ENCODE measurements at places on chromosomes 13 and 19.

DNA sequence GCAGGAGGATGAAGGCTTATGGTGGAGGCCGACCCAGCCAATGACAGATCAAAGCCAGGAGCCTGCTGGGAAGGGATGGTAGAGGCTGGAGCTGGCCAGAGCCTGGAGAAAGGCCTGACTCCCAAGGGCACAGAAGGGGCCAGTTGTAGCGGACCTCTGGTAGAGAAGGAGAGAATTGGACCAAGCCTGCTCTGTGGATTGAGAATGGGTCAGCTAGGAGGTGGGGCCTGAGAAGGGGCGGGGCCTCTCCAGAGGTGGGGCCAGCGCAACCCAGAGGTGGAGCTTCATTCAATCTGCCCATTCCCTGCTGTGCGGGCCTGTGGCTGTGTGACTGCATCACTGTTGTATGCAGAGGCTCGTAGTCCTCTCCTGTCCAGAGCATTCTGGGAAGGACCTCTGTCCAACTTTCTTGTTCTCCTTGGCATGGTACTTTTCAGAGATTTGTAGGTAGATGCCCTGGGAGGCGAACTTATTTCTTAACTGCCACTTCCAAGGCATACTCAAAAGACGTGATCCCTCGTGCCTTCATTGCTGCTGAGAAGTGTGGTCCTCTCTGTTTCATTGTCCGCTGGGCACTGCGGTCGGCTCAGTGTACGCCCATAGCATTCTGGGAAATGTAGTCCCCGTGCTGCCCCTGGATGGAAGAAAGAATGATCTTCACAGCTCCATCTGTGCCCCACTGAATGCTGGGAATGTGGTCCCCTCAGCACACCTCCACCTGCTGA is 6.7 kb downstream of the GRIN2D start:
- no peak for DNase-seq

DNA sequence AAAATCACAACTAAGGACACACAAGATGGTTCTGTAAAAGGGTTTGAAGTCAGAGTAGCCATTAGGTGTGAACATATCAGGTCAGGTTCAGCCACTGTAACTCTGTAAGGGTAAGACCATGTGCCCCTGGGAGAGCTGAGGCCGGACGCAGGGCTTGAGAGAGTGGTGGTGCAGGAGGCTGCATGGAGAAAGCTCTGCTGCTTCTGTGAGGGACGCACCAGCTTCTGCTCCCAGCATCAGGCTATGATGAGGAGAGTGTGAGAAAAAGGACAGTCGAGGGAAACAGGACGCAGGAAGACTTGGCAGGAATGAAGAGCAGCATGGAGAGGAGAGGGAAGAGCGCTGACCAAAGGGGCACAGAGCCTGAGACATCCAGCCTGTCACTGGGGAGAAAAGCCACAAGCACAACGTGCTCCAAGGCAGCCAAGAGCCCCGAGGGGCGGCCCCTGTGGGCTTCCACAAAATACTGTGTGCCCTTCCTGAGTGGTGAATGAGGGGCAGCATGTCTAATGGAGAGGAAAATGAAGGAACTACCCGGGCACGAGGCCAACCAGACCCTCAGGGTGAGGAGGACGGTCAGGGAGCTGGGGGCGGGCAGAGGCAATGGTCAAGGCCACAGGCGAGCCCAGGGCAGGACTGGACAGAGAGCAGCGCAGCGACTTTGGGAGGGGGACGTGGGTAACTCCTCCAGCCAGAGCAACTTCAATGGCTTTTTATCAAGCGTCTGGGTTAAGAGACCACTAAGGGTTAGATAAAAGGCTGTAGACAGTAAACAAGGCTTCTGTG is 107.7 kb downstream of the COL4A1 start:
- DNase-seq = no peak

- no peak for DNase-seq
These were observed 484.5 kb downstream of the SLITRK6 start for GRCh38 chr13:85314686-85315085.

DNA sequence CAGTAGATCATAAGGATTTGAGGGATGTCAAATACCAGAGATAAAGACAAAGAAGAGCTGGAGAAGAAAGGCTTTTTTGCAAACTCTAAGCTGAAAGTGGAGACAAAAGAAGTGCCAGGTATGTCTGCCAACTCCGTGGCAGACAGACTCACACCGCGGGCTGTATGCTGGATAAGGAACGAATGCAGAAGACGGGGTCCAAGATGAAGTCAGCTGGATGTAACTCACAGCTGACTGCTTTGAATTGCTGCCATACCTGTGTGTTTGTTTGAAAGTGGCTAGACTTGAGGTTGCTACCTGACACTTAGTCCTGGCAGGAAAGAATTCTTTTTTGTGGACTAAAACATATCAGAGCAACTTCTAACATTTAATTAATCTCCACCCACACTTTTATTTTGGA is 398.8 kb downstream of the DLEU7 start:
- no peak for DNase-seq

DNA sequence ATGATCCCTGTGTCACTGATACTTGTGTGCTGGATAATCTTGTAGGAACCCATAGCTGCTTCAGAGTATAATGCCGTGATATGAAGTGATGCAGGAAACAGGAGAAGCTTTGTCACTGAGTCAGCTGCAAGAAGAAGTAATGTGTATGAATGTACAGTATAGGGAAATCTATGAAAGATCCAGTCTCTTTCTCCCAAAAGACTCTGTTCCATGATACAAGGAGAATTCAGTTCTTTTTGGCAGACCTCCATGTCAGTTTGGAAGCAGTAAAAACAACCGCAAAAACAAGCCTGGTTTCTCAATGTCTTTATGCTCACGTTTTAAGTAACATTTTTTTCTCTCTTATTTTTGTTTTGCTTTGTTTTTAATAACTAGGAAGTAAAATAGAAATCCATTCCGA is 33.9 kb downstream of the PCDH17 start:
- DNase-seq = no peak

DNA sequence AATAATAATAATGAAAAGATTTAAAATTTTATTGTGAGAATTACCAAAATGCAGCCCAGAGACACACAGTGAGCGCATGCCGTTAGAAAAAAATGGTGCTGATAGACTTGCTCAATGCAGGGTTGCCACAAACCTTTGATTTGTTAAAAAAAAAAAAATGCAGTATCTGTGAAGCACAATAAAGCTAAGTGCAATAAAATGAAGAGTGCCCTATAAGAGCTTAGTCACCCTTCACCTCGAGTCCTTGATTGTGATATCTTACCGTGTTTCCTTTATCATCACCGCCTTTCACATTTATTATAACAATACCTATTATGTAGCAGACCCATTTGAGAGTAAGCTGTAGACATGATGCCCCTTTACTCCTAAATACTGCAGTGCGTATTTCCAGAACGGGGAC is 83.2 kb downstream of the SLC6A16 start:
- no peak for DNase-seq

DNA sequence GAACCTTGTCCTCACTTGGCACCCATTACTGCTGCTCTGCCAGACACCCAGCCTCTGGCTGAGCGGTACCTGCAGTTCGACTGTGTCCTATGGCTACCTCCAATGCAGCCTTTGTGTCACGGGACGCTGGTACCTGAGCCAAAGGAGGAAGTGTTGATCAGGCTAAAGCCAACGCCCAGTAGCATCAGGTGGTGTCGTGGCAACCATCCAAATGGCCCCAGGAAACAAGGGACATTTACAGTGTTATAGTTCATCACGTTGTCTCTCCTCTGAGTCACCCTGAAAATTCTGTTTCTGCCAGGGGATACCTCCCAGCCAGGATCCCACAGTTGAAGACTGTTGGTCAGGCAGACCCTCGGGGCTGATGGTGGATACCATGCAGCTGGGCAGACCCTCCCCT is 10.1 kb downstream of the RHPN2 start:
- no peak for DNase-seq

- DNase-seq = no peak
These were observed 183.7 kb upstream of the SPRY2 start for GRCh38 chr13:80524447-80525215.

- DNase-seq = no peak
These were observed 1276.0 kb downstream of the EFNB2 start for GRCh38 chr13:105259426-105259825.

- no peak for DNase-seq
These were observed 1.3 kb downstream of the SNRPA start for GRCh38 chr19:40752257-40752781.

GRCh38 chr13:64154514-64154913 is 2738.9 kb upstream of the PCDH20 start:
- DNase-seq = no peak

- no peak for DNase-seq
These were observed 4.7 kb upstream of the MVB12A start for GRCh38 chr19:17415121-17415520.

DNA sequence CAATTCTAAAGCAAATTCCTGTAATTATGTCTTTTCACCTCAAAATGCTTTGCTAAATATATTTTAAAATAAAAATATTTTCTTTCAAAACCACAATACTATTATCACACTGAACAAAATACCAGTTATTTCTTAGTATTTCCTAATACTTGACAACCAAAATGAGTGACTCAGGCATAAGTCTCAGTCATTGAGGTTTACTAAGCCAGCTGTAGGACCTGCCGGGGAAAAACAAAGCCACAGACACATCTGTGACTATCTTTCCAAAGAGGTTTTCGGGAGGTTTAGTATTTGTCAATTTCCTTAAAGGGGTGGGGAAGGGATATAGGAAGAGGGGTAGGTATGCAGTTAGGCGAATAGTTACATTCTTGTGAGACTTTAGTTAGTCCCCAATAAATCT is 3.2 kb upstream of the ZNF235 start:
- DNase-seq = no peak

DNA sequence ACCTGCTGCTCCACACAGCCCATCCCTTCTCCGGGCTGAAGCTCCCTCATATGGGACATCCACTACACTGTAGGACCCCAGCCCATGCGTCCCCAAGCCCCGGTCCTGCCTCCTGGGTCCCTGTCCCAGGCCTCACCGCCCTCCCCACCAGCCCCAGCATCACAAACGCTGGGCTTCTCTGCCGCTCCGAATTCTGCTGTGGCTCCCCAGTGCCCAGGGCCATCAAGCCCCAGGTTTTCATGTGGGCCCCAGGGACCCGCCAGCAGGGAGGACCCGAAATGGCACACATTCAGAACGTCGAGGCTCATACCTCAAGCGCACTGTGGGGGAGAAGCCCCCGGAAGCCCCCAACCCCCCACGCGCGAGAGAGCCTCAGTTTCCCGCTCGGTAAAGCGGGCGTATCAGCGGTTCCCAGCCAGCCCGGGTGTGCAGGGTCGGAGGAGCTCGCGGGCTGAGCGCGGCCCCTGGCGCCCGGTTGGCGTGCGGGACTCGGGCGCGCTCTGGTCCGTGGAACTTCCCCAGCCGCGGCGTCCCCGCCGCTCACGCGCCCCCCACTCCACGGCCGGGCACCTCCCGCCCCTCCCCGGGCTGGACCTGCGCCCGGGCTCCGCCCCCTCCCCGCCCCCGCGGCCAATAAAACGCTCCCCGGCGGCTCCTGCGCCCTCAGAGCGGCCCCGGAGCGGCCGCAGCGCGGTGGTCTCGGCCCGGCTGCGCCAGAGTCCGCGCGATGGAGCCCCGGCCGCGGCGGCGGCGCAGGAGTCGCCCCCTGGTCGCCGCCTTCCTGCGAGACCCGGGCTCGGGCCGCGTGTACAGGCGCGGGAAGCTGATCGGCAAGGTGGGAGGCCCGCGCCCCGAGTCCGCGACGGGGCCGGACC is at the start of gene PLK5:
Gene PLK5 (plus strand): TSS at position 666 of the 875 bp plus-strand sequence. CDS start 2,920 bp downstream, outside the sequence.
- DNase-seq = no peak

DNA sequence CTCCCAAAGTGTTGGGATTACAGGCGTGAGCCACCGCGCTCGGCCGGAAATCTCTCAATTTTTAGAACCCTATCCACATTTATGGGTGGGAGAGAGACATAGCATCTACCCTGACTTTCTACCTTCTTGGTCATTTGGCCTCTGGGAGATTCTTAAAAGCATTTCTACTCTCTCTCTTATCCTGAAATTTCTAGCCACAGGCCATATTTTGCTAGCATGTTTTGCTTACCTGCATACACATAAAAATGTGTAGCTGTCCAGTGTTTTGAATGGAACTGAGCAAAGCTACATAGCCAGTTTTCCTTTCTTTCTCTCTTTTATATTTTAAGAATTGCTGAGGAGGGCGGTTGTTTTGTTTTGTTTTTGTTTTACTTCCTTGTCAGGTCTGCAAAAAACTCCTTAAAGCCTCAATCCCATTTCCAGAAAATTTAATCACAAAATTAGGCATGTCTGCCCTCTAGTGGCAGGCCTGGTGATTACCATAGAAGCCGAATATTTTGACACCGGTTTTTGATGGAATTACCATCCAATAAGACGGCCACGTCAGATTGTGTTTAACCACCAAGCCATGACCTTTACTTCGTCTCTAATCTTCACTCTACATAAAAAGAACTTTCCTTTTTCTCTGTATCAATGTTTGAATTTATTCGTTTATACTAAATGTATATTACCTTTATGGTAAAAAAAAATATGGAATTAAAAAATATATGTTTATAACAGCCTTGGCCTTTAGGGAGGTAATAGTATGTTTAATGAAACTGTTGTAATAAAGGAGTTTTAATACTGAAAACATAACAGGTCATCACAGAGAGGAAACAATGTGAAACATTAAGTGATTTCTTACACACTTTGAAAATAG is 34.4 kb upstream of the OXGR1 start:
- DNase-seq = peak; percentile 40

DNA sequence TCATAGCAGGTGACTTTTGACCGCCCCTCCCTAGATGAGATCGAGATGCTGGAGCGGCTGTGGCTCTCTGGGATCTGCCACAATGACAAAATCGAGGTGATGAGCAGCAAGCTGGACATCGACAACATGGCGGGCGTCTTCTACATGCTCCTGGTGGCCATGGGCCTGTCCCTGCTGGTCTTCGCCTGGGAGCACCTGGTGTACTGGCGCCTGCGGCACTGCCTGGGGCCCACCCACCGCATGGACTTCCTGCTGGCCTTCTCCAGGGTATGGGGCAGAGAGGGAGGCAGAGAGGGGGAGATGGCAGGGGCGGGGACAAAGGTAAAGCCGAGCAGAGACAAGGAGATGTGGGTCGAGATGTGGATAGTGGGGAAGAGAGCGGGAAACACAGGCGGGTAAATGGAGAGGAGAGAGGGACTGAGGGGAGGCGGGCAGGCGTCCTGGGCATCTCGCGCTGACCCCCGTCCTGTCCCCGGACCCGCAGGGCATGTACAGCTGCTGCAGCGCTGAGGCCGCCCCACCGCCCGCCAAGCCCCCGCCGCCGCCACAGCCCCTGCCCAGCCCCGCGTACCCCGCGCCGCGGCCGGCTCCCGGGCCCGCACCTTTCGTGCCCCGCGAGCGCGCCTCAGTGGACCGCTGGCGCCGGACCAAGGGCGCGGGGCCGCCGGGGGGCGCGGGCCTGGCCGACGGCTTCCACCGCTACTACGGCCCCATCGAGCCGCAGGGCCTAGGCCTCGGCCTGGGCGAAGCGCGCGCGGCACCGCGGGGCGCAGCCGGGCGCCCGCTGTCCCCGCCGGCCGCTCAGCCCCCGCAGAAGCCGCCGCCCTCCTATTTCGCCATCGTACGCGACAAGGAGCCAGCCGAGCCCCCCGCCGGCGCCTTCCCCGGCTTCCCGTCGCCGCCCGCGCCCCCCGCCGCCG is 3.4 kb upstream of the GRWD1 start:
- DNase-seq = no peak

DNA sequence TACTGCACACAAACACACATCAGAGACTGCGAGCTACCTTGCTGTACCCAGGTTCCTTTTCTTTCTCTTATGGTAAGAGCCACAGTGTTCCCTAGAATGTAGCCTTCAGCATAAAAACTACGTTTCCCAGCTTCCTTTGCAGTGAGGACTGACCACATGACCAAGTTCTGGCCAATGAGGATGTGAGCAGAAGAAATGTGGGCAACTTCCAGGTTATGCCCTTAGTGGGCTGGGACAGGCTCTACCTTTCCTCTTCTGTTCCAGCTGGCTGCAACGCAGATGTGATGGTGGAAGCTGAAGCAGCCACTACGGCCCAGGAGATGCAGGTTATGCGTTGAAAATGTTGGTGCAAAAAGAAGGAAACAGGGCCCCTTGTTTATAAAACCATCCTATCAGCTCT is 27.5 kb downstream of the VRK3 start:
- peak; percentile 53 for DNase-seq
